ENCODE measurements at places on chromosomes 13 and 19. TPM values are rescaled to one million over a fixed set of nuclear protein-coding genes. Genes with fewer than 3 reads are reported as not detected.

- no peaks in the 10 kb centered on the region for H3K36me3 ChIP-seq
- H3K27ac ChIP-seq: no peak overlapping the region
- peaks cover 13% of the 10 kb centered on the region for H3K4me1 ChIP-seq
- no peak for DNase-seq
Observed at GRCh38 chr13:98214008-98214643, 37.1 kb upstream of the RNF113B start.

DNA sequence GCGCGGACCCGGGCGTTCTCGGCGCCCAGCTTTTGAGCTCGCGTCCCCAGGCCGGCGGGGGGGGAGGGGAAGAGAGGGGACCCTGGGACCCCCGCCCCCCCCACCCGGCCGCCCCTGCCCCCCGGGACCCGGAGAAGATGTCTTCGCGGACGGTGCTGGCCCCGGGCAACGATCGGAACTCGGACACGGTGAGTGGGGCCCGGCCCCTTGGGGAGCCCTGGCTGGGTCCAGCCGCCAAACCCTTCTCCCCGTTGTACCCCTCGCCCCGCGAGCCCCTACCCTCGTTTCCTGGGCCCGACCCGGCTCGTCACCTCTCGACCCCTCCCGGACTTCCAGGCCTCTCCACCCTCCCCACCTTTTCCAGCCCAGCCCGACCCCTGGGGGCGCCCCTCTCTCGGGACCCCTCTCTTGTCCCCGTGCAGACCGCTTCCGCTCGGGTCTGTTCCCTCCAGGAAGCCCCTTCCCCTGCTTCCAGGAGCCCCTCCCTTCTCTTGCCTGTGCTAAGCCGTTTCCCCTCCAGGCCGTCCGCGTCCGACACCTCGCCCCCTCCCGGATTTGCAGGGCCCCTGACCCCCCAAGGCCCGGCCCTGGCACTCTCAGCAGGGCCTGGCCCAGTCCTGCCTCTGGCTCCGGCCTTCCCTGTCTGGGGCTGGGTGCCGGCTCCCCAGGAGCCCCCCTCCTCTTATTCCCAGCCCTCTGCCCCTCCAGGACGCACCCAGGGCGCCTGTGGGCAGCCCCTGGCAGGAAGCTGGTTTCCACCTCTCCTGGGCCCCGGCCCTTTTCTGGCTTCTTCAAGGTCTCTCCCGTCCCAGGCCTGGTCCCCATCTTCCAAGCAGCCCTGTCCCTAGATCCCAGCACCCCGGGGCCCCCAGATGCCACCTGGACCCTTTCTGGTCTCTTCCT, 632 bp downstream of the MARK4 start:
- no peak overlapping the region for H3K27ac ChIP-seq
- DNase-seq: no peak
- no peaks in the 10 kb centered on the region for H3K27me3 ChIP-seq
- peak overlapping the region; percentile 94 for H3K4me3 ChIP-seq
- no peaks in the 10 kb centered on the region for H3K36me3 ChIP-seq

DNA sequence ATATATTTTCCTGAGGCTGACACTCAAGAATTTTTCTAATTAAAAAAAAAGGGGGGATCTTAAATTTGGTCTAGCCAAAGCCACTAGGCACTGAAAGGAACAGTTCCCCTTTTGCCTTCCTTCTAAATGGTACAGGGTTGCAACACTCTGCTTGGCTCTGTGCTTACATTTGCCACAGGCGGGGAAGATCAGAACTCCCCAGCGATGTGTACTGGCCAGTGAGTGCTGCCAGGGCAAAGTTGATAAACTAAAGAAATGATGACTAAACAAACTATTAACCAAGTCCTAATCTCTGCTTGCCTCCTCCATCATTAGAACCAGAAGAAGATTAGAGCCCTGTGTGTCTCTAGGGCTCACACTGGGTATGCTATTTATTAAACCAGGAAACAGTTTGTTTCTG, 75.3 kb upstream of the SCEL start:
- no peak overlapping the region for H3K27ac ChIP-seq
- H3K4me1 ChIP-seq: no peaks in the 10 kb centered on the region
- H3K27me3 ChIP-seq: no peaks in the 10 kb centered on the region
- H3K4me3 ChIP-seq: no peak overlapping the region

DNA sequence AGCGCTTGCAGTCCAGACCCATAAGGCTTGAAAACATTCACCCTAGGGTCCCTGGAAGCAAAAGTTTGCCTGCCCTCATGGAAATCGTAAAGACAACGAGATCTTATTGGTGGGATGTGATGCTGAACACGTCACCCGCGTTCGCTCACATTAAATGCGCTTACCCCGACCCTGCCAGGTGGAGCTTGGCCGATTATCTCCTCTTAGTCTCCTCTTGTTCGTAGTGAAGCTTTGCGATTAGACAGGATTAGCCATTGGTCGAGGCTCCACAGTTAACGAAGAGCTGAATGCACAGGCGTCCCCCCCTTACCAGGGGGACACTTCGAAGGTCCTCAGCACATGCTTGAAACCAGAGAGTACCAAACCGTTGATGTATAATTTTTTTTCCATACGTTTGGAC, 16.0 kb upstream of the KDM4B start:
- no peaks in the 10 kb centered on the region for H3K36me3 ChIP-seq
- no peaks in the 10 kb centered on the region for H3K4me1 ChIP-seq
- H3K27ac ChIP-seq: no peak overlapping the region
- no peak overlapping the region for H3K4me3 ChIP-seq

GRCh38 chr13:42363941-42364612, 92.1 kb downstream of the AKAP11 start:
- no peak overlapping the region for H3K4me3 ChIP-seq
- H3K27ac ChIP-seq: no peak overlapping the region
- H3K27me3 ChIP-seq: peaks cover 3% of the 10 kb centered on the region
- H3K36me3 ChIP-seq: no peaks in the 10 kb centered on the region

Gene C2CD4C
- total RNA-seq: 1.6 TPM

Gene TMEM59L
- 3.2 TPM for total RNA-seq

GRCh38 chr13:21849323-21849722, 178.4 kb downstream of the FGF9 start:
- H3K27me3 ChIP-seq: no peaks in the 10 kb centered on the region
- DNase-seq: no peak

DNA sequence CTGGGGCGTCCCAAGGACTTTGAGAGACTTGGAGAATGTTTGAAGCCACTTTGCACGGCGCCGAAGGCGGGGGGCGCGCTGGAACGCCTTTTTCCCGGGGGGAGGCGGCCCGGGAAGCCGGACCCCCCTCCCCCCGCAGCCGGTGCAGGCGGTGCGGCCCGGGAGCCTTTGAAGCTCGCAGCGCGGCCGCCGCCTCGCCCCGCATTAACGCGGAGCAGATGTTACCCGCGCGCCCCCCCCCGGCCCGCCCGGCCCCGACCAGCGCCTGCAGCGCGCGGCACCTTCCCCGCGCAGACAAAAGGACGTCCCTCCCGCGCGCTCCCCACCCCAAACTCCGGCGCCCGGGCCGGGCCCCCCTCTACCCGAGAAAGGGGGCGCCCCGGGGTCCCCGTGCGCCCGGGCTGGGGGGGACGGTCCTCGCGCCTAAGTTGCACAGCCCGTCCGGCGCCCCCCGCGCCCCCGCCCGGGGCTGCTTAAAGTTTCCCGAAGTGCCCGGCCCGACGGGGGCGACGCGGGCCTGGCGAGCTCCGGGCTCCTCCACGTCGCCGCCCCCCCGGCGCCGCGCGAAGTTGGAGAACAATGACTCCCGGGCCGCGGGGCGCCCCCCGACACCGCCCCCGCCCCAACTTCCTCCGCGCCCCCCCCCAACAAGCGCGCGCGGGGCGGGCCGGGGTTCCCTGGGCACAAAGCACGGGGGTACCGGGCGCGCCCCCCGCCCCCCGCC, 685 bp downstream of the TCF3 start:
- no peak for DNase-seq
- H3K4me1 ChIP-seq: peaks cover 11% of the 10 kb centered on the region
- H3K27ac ChIP-seq: no peak overlapping the region
- H3K27me3 ChIP-seq: no peaks in the 10 kb centered on the region
- peak overlapping the region; percentile 93 for H3K4me3 ChIP-seq

DNA sequence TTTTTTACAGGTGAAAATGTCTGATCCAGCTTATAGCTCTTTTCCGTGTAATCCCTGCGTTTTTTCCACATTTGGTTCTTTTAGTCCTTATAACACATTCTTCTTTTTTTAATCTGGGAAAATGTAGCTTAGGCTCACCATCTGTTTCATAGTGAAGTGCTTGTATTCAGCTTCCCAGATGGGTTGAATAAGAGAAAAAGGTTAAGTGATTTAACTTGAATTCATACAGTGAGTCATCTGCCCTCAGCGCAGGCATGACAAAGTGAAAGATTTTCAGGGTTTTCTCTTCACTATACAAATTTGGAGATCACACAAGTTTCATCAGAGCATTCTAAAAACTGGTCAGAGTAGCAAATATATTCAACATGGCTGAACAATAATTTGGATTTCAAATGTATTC, 224.8 kb downstream of the SPRY2 start:
- no peak for DNase-seq
- H3K4me3 ChIP-seq: no peak overlapping the region
- H3K36me3 ChIP-seq: no peaks in the 10 kb centered on the region
- no peaks in the 10 kb centered on the region for H3K27me3 ChIP-seq

Gene GSX1
- not detected for total RNA-seq

DNA sequence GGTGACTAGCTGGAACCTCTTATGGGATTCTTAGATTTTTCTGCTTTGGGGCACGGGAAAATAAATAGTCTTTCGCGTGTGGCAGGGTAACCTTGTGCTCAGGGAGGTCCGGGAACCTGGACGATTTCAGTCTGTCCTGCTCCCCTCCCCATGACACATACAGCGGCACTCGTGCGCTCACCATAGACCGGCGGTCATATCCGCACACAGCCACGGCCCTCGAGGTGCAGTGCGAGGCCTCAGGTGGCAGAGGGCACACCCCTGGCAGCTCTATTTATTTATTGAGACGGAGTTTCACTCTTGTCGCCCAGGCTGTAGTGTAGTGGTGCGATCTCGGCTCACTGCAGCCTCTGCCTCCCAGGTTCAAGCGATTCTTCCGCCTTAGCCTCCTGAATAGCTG, 3.0 kb downstream of the ONECUT3 start:
- no peak overlapping the region for H3K27ac ChIP-seq
- H3K27me3 ChIP-seq: peaks cover 12% of the 10 kb centered on the region
- H3K36me3 ChIP-seq: no peaks in the 10 kb centered on the region

DNA sequence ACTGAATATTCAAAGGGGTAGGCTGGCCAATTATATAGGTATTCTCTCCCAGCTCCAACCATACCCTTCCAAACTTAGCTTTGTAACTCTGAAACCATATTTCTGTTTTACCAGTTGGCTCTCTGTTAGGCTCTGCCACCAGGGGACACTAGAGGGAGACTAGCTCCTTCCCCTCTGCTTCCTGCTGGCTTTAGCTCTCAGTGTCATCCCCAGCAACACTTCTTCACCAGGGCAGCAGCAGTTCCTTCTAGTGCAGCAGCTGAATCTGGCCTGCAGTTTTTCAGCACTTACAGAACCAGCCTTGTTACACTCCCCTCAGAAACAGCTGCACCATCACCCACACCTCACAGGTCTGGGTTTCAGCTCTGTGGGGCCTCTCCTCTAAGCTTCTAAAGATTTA, 51.0 kb upstream of the DOCK9 start:
- H3K36me3 ChIP-seq: no peaks in the 10 kb centered on the region
- no peaks in the 10 kb centered on the region for H3K27me3 ChIP-seq
- no peak for DNase-seq
- no peak overlapping the region for H3K4me3 ChIP-seq
- H3K4me1 ChIP-seq: no peaks in the 10 kb centered on the region
- H3K27ac ChIP-seq: no peak overlapping the region

Gene MISP
- total RNA-seq: 2.2 TPM

Gene NANOS3
- total RNA-seq: not detected

GRCh38 chr19:54677217-54677616, 14.4 kb downstream of the LILRB4 start:
- no peaks in the 10 kb centered on the region for H3K27me3 ChIP-seq
- no peaks in the 10 kb centered on the region for H3K36me3 ChIP-seq
- no peak overlapping the region for H3K4me3 ChIP-seq
- no peaks in the 10 kb centered on the region for H3K4me1 ChIP-seq
- DNase-seq: no peak

GRCh38 chr13:39313721-39314120, 275.5 kb downstream of the NHLRC3 start:
- H3K27me3 ChIP-seq: no peaks in the 10 kb centered on the region
- DNase-seq: no peak
- peaks cover 46% of the 10 kb centered on the region for H3K4me1 ChIP-seq
- no peak overlapping the region for H3K4me3 ChIP-seq
- no peaks in the 10 kb centered on the region for H3K36me3 ChIP-seq
- H3K27ac ChIP-seq: no peak overlapping the region

DNA sequence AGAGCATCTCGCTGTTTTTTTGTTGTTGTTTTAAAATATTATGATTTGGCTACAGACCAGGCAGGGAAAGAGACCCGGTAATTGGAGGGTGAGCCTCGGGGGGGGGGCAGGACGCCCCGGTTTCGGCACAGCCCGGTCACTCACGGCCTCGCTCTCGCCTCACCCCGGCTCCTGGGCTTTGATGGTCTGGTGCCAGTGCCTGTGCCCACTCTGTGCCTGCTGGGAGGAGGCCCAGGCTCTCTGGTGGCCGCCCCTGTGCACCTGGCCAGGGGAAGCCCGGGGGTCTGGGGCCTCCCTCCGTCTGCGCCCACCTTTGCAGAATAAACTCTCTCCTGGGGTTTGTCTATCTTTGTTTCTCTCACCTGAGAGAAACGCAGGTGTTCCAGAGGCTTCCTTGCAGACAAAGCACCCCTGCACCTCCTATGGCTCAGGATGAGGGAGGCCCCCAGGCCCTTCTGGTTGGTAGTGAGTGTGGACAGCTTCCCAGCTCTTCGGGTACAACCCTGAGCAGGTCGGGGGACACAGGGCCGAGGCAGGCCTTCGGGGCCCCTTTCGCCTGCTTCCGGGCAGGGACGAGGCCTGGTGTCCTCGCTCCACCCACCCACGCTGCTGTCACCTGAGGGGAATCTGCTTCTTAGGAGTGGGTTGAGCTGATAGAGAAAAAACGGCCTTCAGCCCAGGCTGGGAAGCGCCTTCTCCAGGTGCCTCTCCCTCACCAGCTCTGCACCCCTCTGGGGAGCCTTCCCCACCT, 183.3 kb downstream of the KDM4B start:
- H3K4me1 ChIP-seq: no peaks in the 10 kb centered on the region
- DNase-seq: no peak
- H3K27me3 ChIP-seq: no peaks in the 10 kb centered on the region
- H3K36me3 ChIP-seq: peaks cover 6% of the 10 kb centered on the region

DNA sequence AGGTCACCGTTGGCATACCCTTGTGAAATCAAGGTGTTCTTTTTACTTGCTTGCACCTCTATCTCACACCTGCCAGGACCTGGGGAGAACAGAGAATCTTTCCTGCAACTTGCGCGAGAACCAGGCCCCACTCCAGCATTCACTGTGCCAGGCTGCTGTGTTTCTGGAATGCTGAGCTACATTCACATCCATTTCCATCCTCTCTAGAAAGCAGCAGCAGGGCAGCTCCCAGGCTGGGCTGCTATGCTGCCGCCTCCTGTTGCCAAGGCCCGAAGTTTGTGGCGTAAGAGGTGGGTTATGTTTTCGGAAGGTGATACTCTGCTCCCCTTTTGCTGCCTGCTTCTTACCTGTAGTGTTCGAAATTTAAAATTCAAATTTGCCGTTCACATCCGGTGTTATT, 464.1 kb downstream of the KLF5 start:
- no peaks in the 10 kb centered on the region for H3K27me3 ChIP-seq
- H3K27ac ChIP-seq: no peak overlapping the region
- H3K4me3 ChIP-seq: no peak overlapping the region
- no peaks in the 10 kb centered on the region for H3K36me3 ChIP-seq
- no peak for DNase-seq
- no peaks in the 10 kb centered on the region for H3K4me1 ChIP-seq

Gene LGALS7B
- total RNA-seq: not detected

All from thoracic aorta (tissue), 2 donors.